NCI-H82 (cell line): ENCODE measurements at places on chromosomes 2 and 18.

DNA sequence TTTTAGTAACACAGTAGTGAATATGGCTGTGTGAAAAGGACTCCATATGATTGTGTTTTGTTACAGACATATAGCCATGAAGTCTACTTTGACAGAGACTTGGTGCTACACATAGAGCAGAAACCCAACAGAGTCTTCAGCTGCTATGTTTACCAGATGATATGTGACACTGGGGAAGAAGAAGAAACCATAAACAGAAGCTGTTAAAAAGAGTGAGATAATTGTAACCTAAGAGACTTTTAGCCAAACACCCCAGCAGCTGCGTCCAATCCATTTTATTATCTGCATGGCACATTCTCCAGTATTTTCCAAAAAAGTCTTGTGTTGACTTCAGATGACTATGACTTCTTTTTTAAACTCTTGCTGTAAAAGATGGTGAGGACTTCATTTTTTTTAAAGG, 41.4 kb upstream of the CYBRD1 start:
- DNase-seq, result no peak

- DNase-seq, result no peak
These were observed 91.2 kb upstream of the STK17B start for GRCh38 chr2:196262606-196263005.

GRCh38 chr18:24246143-24246542, 107.3 kb downstream of the CABYR start:
- no peak for DNase-seq

DNA sequence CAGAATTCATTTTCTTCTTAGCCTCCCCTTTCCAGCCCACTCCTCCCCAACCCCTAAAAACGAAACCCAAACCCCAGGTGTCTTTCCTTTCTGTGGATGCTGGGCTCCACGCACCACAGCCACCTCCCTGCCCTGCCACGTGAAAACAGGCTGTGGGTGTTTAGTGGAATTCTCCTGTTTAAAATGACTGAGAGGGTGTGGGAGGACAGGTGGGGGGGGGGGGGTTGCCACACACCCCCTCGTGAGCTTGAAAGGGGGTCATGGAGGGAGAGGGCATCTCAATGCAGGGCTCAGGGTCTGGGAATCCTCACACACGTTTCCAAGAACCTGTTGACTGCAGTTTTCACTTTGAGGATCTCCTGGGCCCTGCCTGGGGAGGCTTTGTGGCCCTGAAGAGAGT, 110.3 kb downstream of the FAM210A start:
- no peak for DNase-seq

DNA sequence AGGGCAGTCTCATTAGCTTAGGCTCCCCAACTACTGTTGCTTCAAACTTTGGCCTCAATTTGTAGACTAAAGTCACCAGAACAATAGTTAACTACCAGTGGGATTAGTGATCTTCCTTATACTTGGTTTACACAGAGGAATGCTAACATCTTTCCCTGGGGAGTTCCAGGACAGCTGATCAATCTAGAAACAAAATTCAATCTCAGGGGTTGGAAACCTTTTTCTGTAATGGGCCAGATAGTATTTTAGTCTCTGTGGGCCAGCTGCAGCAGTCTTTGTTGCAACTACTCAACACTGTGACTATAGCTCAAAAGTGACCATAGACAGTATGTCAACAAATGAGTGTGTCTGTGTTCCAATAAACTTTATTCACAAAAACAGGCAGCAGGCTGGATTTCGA, 85.7 kb downstream of the METTL8 start:
- DNase-seq, result no peak

DNA sequence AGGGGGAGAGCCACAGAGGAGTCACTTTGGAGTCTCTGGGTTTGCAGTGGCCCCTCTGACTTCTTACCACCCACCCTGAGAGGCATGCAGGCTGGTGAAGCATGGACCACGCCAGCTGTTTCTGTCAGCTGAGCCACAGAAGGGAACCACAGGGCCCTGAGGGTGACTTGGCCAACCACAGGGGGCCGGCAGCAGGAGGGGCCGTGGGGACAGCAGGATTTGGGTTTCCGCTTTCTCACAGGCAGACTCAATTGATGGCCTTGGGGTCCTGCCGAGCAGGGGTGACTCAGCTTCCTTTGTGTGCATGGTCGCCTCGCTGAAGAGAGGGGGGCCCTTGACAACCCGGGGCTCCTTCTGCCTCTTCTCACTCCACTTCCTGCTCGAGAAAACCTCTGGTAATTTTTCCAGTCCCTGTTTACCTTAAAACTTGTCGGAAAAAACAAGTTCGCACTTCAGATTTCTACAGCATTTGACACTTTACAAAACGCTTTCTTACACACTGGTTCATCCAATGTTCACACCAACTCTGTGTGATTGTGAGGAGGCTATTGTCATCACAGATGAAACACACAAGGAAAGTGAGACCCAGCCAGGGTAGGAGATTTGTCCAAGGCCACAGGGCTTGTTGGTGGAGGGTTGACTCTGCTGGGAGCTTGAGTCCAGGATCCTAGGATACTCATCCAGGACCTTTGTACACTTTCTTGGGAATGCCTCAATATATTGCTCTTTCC, 311.2 kb downstream of the LPIN1 start:
- no peak for DNase-seq

GRCh38 chr2:173978447-173978846, 13.3 kb upstream of the SP3 start:
- DNase-seq, result no peak

GRCh38 chr2:213175673-213176247, 24.3 kb upstream of the IKZF2 start:
- no peak for DNase-seq

DNA sequence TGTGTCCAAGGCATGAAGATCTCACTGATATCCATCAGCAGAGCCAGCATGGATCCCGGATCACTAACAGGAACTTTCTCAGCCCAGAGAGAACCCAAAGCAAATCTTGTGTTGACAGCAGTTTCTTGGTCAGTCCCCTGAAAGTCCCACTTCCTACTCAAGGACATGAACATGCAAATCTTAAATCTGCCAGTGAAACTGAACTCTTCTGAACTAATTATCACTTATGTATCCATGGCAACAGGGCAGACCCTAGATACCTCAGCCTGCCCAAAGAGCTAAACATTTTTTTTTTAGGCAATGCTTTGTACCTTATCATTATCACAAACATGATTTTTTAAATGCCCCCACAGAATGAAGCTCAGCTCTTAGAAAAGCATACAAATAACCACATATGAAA, 127.8 kb upstream of the DDX18 start:
- no peak for DNase-seq

DNA sequence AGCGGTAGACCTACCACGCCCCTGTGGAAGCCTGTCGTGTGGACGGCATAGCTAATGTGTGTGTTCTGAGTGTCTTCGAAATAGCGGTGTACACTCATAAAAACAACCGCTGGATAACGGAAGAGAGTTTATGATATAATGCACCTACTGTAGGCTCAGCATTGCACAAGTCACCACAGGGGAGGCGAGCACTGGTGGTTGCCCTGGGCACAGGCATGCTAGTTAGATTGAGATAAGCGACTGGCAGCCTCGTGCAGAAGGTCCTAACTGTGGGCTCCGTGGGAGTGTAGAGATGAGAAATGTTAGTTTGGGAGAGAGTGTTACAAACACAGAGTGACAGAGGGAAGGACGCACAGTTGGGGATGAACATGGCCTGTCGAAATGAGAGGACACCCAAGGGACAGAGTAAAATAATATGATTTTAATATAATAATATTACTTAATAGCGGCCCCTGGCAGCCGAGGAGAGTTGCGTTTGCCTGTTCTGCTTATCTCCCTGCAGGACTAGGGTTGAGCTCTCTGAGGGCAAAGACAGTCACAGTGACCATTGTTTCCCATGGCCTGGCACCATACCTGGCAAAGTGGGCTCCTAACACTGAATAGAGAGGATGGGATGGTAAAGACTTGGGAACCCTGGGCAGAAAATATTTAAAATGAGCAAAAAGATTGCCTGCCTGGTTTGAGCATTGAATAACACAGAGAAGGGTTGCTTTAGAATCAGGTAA, 204.2 kb downstream of the GBX2 start:
- DNase-seq, result no peak

DNA sequence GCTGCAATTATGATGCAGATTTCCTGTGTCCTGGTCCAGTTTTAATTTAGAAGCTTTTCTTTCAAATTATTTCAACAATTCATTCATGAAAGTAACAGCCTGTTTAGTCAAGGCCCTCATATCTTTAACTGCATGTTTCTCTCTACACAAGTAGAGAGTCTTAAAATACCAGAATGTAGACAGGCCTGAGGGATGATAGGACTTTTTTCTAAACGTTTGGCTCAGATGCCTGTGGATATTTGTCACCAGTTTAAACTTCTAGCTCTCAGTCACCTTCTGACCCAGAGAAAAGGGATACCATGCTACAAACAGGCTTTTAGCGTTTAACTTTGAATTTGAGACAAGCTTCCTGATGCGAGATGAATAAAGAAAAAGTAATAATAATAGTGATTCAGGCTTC, 15.7 kb downstream of the COL5A2 start:
- DNase-seq, result no peak

DNA sequence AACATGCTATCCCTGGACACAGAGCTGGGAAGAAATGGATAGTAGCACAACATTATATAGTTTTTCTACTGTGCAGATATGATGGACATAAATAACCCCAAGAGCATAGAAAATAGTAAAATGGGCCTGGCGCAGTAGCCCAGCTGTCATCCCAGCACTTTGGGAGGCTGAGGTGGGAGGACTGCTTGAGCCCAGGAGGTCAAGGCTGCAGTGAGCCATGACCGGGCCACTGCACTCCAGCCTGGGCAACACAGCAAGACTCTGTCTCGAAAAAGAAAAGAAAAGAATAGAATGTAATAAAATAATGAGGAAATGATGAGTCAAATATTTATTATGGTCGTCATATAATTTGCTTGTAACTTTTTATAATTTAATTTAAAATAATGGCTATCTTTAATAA, 7.5 kb upstream of the GAREM2 start:
- DNase-seq, result no peak

DNA sequence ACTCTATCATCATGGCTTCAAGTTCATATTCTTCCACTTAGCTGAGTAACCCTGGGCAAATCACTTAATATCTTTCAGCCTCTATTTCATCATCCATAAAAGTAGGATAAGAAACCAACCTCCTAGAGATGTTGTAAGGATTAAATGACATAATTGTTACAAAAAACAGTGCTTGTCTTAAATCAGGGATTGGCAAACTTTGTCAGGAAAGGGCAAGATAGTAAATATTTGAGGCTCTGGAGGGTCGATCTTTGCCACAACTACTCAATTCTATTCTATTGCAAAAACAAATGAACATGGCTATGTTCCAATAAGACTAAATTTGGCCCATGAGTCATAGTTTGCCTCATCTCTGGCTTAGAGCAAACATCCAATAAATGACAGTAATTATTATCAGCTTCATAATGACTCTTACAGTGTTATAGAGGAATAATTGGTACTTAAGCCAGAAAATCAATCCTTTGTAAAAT, 184.7 kb downstream of the SATB2 start:
- no peak for DNase-seq

DNA sequence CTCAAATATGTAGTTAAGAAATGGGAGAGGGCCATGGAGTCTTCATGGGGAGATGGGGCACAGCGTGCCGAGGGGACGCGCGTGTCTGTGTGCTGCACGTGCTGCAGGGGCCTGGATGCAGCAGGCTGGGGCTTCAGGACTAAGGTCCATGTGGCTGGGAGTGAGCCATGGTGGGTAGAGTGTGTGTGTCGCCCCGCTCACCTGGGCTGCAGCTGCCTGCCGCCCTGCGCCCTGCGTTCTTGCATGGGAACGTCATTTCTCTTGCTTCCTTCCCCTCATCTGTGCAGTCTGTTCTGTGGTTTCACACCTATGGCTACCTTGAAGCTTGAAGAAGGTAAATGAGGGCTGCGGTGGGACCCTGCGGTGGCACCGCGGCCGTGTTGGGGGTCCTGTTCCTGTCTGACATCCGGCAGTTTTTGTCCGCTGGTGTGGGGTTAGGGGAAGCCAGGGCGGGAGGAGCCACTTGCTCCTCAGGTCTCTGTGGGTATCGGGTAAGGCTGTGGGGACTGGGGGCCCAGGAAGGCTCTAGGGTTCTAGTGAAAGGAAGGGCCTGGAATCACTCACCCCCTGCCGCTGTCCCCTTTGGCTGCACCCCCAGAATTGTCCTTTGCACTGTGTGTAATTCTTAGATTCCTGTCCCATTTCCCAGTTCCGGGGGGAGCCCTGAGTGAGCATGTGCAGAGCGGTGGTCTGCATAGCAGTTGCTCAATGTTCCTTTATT, 54.1 kb upstream of the HS6ST1 start:
- DNase-seq, result no peak

- no peak for DNase-seq
These were observed 67.1 kb downstream of the RHOB start for GRCh38 chr2:20513946-20514345.

DNA sequence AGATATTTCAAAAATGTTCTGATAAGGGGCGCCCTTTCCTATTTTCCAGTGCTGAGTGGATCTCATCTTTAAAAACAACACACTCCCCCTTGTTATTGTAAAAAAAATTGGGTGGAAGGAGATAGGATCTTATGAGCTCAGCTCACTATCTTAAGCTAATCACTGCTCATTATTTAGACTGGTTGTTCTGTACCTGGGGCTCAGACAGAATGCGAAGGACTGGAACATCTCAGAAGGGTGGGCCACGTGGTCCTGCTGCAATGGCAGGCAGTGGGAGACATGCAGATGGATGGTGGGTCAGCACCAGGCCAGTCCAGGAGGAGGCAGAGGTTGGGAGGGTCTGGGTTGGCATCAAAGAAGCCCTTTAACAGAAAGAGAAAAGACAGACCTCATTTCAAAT, 48.3 kb upstream of the GPR155 start:
- no peak for DNase-seq

- no peak for DNase-seq
These were observed 648.1 kb downstream of the CPS1 start for GRCh38 chr2:211204456-211204855.

DNA sequence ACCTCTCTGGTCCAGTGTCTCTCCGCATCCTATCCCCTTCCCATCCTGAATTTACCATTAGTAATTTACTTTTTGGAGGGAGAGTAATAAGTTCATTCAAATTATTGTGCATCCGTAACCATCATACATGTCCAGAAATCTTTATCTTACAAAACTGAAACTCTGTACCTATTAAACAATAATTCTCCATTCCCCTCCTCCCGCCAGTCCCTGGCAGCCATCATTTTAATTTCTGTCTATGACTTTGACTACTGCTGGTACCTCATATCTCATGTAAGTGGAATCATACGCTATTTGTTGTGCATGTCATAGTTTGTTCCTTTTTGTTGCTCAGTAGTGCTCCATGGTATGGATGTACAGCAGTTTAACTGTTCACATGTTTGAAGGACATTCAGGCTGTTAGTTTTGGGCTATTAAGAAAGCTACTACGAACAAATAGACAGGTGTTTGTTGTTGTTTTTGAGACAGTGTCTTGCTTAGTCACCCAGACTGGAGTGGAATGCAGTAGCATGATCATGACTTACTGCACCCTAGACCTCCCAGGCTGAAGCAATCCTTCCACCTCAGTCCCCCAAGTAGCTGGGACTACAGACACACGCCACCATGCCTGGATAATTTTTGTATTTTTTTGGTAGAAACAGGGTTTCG, 2.0 kb downstream of the LIMS1 start:
- no peak for DNase-seq

GRCh38 chr2:143732871-143733270, 603.7 kb downstream of the ARHGAP15 start:
- no peak for DNase-seq
